ENCODE measurements at places on chromosomes 5 and 9. TPM values are rescaled to one million over a fixed set of nuclear protein-coding genes. Genes with fewer than 3 reads are reported as not detected.

DNA sequence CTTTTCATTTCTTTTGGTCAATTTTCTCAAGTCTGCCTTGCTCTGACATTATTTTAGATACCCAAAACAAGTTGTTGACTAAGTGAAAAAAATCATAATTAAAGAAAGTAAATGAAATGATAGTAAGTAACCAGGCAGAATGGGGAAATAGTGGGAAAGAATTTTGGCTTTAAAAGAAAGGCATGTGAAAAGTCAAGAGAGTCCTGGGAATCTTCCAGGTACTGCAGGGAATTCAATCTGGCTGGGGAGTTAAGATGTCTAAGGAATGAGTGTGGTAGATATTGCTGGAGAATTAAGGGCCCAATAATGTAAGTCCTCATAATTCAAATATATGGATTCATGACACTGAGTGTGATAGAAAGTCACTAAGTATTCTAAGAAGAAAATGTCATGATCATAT, 123.1 kb upstream of the PAPPA start:
- H3K4me1 ChIP-seq, result no peaks in the 10 kb centered on the region
- no peaks in the 10 kb centered on the region for H3K27me3 ChIP-seq
- DNase-seq, result no peak
- H3K27ac ChIP-seq, result no peak overlapping the region
- H3K4me3 ChIP-seq, result no peak overlapping the region
- H3K36me3 ChIP-seq, result no peaks in the 10 kb centered on the region

Gene CTXN3
- total RNA-seq, result not detected

Gene PCDHGA7
- 3.7 TPM for total RNA-seq

DNA sequence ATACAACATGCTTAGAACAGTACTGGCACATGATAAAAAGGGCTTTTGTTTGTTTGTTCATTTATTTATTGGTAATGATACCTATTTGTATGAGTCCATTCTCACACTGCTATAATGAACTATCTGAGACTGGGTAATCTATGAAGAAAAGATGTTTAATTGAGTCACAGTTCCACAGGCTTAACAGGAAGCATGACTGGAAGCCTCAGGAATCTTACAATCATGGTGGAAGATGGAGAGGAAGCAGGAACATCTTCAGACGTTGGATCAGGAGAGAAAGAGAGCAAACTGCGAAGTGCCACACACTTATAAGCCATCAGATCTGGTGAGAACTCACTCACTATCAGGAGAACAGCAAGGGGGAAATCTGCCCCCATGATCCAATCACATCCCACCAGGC, 847.7 kb downstream of the CDH18 start:
- H3K4me3 ChIP-seq, result no peak overlapping the region
- no peak overlapping the region for H3K27ac ChIP-seq
- no peak for DNase-seq
- no peaks in the 10 kb centered on the region for H3K36me3 ChIP-seq

GRCh38 chr5:135377751-135378680, 21.0 kb downstream of the MACROH2A1 start:
- H3K36me3 ChIP-seq, result no peaks in the 10 kb centered on the region
- H3K27ac ChIP-seq, result peak overlapping the region; percentile 8
- H3K4me1 ChIP-seq, result no peaks in the 10 kb centered on the region

DNA sequence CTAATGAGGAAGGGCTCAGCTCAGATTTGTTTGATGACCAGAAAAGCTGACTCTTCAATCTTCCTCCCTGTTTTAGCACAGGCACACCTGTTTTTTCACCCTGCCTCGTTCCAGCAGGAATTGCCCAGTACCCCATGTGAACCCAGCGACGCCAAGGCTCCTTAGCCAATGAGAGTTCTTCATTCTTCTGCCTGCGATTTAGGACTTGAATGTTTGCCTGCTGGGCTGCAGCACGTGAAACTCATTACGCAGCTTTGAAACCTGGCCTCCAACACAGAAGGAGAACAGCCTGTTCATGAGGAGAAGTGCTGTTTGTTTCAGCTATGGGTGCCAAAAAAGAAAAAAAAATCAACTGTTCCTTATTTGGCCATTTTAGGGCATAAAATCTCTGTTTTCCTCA, 315.5 kb downstream of the TRPM3 start:
- H3K36me3 ChIP-seq, result no peaks in the 10 kb centered on the region
- H3K4me1 ChIP-seq, result no peaks in the 10 kb centered on the region
- DNase-seq, result peak; percentile 24
- H3K4me3 ChIP-seq, result no peak overlapping the region

Gene TRIM23
- total RNA-seq, result 16.2 TPM

DNA sequence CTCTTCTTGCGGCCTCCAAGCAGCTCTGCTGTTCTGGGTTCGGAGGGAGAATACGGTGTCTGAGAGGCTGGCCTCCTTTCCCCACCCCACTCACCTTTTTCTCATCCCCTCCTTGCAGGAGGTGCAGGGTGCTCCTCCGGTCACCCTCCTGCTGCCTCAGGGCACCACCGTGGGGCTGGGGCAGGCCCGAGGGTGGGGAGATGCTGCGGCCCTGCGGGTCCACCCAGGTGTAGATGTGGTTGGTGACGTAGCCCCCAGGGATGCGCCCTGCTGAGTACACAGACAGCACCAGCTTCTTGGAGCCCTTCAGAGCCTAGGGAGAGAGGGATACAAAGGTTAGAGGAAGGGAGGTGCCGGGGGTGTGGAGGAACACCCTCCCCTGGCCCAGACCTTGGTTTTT, 26.8 kb downstream of the WHRN start:
- no peak overlapping the region for H3K4me3 ChIP-seq
- no peaks in the 10 kb centered on the region for H3K27me3 ChIP-seq
- H3K36me3 ChIP-seq, result no peaks in the 10 kb centered on the region
- no peak overlapping the region for H3K27ac ChIP-seq
- H3K4me1 ChIP-seq, result no peaks in the 10 kb centered on the region

Gene DMRT3
- 0.33 TPM for total RNA-seq

- H3K4me3 ChIP-seq, result no peak overlapping the region
- H3K36me3 ChIP-seq, result no peaks in the 10 kb centered on the region
- no peak overlapping the region for H3K27ac ChIP-seq
- H3K4me1 ChIP-seq, result peaks cover 15% of the 10 kb centered on the region
- DNase-seq, result no peak
Observed at GRCh38 chr5:135036405-135036804, 2.4 kb upstream of the PITX1 start.

DNA sequence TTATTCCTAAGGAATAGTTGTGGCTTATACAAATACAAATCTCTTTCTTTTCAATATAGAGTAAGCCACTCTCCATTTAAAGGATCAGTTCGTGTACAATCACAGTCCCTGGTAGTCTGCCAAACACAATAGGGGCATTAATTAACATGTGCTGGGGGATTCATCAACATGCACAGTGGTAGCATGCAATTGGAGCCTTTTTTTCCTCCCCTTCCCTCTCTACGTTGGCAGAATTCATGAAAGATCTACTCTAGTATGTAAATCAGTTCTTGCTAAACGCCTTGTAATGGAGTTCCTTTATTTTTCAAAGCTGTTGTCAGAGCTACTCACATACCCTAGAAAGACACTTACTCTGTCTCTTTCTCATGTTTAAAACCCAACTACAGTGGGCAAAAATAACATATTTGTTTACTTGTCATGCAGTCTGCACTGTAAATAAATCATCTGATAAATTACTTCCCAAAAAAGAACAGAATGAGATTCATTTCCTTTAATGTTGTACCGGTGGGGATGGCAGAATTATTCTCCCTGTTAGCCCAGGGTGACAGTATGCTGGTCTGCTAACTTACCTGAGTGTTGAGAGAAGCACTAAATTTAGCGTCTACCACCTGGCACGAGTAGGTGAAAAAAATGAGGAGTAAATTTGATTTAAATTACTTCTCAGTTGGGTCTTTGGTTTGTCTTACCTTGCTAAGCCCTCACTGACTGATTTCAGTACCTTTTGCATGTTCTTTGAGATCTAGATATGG, 341.5 kb upstream of the CCNH start:
- no peaks in the 10 kb centered on the region for H3K27me3 ChIP-seq
- no peak for DNase-seq
- H3K4me1 ChIP-seq, result no peaks in the 10 kb centered on the region
- no peak overlapping the region for H3K27ac ChIP-seq
- H3K36me3 ChIP-seq, result no peaks in the 10 kb centered on the region

DNA sequence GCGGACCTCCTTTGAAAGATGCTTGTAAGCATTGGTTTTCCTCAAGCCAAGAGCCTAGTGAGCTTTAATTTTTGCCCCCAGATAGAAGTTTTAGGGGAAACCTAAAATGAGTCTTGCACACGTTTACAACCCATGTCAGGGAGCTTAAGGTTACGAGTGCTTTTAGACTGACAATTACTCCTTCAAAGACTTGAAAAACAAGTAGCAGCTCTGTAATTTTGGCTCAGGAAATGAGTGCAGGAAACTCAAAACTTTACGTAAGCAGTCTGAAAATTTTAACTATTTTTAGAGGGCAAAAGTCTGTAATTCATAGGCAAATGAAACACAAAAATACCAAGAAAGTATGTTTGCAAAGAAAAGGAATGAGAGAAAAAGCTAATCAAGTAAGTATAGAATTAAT, 36.8 kb downstream of the UBE2QL1 start:
- DNase-seq, result no peak
- H3K4me3 ChIP-seq, result no peak overlapping the region
- H3K27me3 ChIP-seq, result no peaks in the 10 kb centered on the region
- H3K4me1 ChIP-seq, result no peaks in the 10 kb centered on the region
- H3K36me3 ChIP-seq, result no peaks in the 10 kb centered on the region

- no peak overlapping the region for H3K4me3 ChIP-seq
- no peaks in the 10 kb centered on the region for H3K36me3 ChIP-seq
- no peak for DNase-seq
- H3K4me1 ChIP-seq, result no peaks in the 10 kb centered on the region
- no peaks in the 10 kb centered on the region for H3K27me3 ChIP-seq
Observed at GRCh38 chr5:141765896-141766551, 84.0 kb upstream of the ARAP3 start.

DNA sequence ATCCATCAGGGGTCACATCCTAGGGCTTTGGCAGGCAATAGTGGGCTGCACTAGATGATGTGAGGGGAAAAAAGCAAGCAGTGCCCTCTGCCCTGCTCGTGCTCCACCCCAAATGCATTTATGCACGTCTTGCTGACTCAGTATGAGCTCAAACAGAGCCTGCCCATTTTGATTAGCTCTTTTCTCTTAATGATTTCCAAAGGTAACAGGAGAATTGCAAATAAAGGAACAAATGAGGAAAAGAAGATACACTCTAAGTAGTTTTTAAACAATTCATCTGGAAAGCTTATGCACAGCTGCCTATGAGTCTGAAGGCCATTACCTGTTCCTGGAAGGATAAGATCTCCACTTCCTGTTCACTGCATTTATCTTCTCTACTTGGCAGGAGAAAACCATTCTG, 364.2 kb downstream of the TMEM232 start:
- no peaks in the 10 kb centered on the region for H3K4me1 ChIP-seq
- no peaks in the 10 kb centered on the region for H3K27me3 ChIP-seq
- no peak overlapping the region for H3K4me3 ChIP-seq
- H3K36me3 ChIP-seq, result no peaks in the 10 kb centered on the region

DNA sequence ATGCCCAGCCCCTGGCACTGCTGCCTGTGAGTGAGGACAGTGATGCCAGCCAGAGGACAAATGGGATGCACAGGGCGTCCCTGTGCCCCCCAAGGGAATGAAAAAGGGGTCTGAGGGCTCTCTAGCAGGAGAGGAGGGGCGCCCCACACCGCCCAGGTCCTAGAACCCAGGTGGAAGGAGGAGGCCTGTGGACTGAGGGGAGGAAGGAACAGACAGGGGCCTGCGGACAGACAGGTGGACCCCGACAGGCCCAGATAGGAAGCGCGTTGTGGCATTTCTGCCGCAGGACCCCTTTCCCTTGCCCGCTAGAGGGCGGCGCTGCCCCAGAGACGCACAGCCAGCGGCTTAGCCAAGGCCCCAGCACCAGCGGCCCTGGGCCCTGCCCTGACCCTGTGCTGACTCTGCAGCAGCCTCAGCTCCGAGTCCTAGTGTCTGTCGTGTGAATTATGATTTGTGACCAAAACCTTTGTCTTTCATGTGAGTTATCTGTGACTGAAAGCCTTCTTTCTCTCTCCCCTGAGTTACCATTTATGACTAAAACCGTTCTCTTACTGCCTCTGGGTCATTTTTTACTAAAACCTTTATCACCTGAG, 30.7 kb downstream of the TRIP13 start:
- peak; percentile 53 for DNase-seq
- H3K27ac ChIP-seq, result no peak overlapping the region
- H3K4me3 ChIP-seq, result no peak overlapping the region
- no peaks in the 10 kb centered on the region for H3K27me3 ChIP-seq
- no peaks in the 10 kb centered on the region for H3K36me3 ChIP-seq

DNA sequence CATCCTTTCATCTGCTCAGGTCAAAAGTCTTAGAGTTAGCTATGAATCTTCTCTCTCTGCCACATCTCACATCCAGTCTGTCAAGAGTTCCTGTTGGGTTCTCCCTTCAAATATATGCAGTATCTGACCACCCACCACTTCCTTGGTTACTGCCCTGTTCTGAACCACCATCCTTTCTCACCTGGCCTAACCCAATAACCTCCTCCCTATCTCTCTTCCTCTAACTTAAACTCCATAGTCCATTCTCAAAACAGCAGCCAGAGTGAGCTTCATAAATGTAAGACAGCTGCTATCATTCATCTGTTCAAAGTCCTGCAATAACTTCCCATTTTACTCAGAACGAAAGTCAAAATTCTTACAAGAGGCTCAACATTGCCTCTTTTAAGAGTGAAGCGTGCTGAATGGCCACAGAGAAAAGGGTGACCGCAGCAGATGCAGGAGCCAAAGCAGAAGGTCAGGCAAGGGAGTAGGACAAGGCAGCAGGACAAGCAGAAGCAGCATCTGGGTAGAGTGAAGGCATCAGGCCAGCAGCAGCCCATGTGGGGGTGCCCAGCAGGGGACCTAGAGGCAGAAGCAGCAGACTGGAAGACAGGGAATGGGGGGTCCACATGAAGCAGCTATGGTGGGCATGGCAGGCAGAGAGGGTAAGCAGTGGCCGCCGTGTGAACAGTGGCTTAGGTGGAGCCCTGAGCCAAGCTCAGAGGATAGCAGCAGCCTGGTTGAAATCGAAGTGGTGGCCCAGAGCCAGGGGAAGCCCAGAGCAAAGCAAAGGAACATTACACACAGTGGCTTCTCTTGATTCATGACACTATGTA, 39.3 kb upstream of the CDC42SE2 start:
- no peaks in the 10 kb centered on the region for H3K4me1 ChIP-seq
- DNase-seq, result no peak
- H3K27ac ChIP-seq, result no peak overlapping the region
- no peaks in the 10 kb centered on the region for H3K36me3 ChIP-seq
- no peaks in the 10 kb centered on the region for H3K27me3 ChIP-seq

DNA sequence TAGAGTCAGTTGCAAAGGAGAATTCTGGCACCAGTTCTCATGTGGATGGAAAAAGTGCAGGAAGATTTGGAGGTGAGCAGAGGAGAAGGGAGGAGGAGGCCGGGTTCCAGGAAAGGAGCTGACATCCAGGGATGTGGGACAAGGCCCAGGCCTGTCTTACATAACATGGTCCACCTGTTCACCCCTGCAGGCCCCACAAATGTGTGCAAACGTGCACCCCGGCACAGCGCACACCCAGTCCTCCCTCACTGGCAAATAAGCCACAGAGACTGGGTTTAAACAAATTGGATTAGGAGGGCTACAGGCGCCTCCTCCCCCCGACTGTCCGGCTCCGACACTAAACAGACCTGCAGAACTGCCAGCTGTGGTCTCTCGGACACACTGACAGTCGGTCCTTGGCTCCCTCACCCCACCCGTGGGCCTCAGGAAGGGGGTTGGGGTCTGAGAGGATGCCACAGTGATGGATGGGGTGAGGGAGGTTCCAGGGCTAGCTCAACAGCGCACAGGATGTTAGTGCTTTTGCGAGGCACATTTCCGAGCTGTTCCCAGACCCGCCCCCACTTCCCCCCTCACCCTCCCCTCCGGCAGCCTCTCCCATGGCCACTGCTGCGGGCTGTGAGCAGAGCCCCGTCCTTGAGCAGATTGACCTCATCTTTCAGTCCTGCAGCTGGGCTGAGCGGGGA, 43.4 kb upstream of the IL17B start:
- H3K27ac ChIP-seq, result peak overlapping the region; percentile 89
- H3K4me1 ChIP-seq, result no peaks in the 10 kb centered on the region
- DNase-seq, result no peak
- H3K4me3 ChIP-seq, result peak overlapping the region; percentile 39
- H3K36me3 ChIP-seq, result no peaks in the 10 kb centered on the region
- no peaks in the 10 kb centered on the region for H3K27me3 ChIP-seq
